HS-5 (cell line): ENCODE measurements at places on chromosomes 6 and 20.

DNA sequence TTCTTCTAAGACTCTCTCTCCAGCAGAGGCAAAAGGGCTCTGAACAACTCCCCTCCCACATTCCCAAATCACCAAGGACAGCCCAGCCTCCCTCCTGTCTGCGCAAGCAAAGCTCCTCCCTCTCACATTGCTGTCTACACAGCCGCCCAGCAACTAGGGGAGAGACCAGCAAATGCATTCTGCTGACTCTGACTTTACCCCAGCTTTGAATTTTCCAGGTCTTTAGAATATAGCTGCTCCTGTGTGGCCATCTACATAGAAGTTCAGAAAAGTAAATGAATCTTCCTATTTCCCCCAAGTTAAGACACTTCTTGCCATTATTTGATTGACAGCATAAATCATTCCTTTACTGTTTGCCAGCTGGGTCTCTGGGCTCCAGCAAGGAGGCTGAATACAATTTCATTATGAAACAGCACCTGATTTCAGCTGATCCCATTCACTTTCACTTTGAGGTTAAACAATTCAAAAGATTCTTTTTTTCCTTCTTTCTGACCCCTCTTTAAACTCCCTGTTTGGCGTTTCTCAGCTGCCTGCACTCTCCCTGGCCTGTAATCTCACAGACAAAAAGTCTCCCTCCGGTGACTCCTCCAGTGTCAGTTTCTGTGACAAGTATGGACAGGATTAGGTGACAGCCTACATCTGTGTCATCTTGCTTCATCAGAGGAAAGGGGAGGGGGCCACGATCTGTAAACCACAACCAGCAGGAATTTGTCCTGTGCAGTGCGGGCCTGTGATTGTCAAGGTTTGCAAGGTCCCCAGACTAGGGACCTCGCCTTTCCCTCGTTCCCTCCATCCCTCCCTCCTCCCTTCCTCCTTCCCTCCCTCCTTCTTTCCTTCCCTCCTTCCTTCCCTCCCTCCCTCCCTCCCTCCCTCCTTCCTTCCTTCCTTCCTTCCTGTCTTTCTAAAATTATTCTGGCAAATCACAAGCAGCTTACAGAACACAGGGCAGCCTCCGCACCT lies 205.6 kb upstream of the RIN2 start:
- no peak for DNase-seq

GRCh38 chr20:50068041-50068651 lies 44.8 kb downstream of the UBE2V1 start:
- no peak for DNase-seq

DNA sequence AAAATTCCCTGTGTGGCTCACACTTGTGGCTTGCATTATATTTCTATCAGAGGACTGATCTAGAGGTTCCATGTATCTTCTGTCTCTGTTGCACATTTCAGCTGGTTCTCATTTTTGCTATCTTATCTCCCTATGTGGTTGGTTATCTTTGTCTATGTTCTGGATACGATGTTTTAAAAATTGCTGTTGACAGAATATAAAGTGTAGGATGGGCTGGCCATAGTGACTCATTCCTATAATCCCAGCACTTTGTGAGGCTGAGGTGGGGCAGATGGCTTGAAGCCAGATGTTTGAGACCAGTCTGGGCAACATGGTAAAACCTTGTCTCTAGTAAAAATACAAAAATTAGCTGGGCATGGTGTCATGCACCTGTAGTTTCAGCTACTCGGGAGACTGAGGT lies 9.9 kb upstream of the ULBP3 start:
- DNase-seq = no peak

GRCh38 chr20:32972181-32973076 lies 31.8 kb downstream of the SUN5 start:
- DNase-seq = no peak

- DNase-seq = no peak
Measured at GRCh38 chr6:93654548-93654947, 235.2 kb upstream of the EPHA7 start.
